ENCODE measurements at places on chromosomes 3 and 15.

DNA sequence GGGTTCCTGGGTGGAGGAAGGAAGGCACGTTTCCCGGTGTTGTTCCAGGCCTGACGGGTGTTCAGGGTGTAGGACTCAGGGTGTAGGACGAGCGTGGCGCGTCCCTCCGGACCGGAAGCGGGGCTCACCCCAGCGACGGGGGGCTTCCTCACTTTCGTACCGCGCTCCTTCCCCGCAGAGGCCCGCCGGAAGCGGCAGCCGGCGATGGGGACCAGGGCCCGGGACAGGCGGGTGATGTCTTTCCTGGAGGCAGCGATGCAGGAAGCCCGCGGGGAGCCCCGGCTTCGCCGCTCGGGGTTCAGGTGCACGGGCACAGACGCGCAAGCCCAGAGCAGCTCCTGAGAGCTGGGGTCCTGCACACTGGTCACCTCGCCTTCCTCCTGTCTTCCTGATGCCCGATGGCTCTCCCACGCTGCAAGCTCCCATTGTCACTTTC, 13.4 kb downstream of the FOXL2NB start:
- H3K4me3 ChIP-seq: no peak overlapping the region
- H3K27me3 ChIP-seq: 0 out of 2 replicates have a peak, but pooled peaks cover 2% of the 10 kb centered on the region
- H3K36me3 ChIP-seq: no peaks in the 10 kb centered on the region
- no peaks in the 10 kb centered on the region for H3K4me1 ChIP-seq

DNA sequence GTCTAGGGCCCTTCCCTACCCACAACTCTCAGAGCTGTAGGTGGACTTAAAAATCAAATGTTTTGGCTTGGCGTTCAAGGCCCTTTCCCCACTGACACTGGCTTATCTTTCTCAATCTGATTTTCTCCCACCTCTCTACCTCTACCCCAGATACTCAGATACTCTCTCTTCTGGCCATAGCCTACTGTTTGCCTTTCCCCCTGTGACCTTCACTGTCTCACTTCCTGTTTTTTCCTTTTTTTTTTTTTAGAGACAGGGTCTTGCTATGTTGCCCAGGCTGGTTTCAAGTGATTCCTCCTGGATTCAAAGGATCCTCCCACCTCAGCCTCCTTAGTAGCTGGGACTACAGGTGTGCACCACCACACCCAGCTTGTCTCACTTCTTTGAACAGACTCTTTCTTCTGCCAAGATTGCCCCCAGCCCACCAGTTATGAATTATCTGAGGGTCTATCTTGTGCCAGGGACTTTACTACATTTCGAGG, 4.6 kb downstream of the CHRNB4 start:
- H3K27me3 ChIP-seq: no peaks in the 10 kb centered on the region
- H3K36me3 ChIP-seq: no peaks in the 10 kb centered on the region
- no peaks in the 10 kb centered on the region for H3K4me1 ChIP-seq
- H3K4me3 ChIP-seq: no peak overlapping the region
- H3K27ac ChIP-seq: no peak overlapping the region

DNA sequence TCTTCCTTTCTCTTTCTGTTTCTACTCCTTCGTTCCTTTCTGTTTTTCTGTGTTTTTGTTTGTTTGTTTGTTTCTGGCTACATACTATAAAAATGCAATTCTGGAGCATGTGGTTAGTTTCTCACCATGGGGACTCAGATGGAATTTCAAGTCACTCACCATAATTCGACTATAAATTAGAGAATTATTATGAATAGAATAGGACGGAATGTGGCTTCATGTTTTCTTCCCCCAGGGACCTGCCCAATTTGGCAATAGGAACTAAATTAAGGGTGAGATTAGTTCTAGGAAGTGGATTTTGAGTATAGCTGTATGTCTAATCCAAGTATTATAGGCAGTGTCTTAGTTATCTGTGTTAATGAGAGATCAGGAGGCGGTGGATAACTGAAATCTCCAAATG, 96.9 kb downstream of the THSD4 start:
- no peak for DNase-seq
- no peaks in the 10 kb centered on the region for H3K4me1 ChIP-seq
- no peaks in the 10 kb centered on the region for H3K36me3 ChIP-seq
- H3K27me3 ChIP-seq: no peaks in the 10 kb centered on the region

DNA sequence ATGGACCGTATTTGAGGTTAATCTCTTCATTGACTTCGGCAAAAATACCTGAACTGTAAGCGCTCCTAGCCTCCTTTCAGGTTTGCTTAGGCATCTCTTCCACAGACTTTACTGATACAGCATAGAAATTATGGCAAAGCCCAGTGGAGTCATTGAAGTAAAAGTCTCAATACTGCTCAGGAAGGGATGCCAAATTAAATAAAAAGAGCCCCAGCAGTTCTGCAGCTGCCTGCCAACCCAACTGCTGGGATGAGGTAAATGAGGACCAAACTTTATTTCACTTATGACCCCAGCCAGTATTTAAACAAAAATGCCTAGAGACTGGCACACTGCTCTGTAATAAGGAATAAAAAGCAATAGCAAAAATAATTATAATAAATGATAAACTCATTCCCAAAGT, 65.4 kb downstream of the IQCH start:
- no peaks in the 10 kb centered on the region for H3K36me3 ChIP-seq
- DNase-seq: no peak
- H3K4me3 ChIP-seq: no peak overlapping the region
- H3K4me1 ChIP-seq: no peaks in the 10 kb centered on the region
